ENCODE measurements at places on chromosomes 2 and 18.

DNA sequence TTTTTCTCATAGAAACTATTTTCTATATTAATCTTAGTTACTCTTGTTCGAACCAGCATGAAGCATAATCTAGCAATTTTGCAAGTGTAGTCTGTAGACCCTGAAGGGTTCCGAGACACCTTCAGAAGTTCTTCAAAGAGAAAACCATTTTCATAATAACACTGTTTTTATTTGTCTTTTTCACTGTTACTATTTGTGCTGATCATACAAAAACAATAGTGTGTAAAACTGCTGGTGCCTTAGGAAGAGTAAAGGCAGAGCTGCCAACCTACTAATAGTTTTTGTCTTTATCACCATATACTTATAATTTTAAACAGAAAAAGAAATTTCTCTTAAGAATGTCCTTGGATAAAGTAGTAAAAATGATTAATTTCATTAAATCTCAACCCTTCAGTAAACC, 218.9 kb downstream of the ZNF385B start:
- DNase-seq, result no peak

GRCh38 chr18:60122339-60122738, 222.5 kb downstream of the PMAIP1 start:
- no peak for DNase-seq

DNA sequence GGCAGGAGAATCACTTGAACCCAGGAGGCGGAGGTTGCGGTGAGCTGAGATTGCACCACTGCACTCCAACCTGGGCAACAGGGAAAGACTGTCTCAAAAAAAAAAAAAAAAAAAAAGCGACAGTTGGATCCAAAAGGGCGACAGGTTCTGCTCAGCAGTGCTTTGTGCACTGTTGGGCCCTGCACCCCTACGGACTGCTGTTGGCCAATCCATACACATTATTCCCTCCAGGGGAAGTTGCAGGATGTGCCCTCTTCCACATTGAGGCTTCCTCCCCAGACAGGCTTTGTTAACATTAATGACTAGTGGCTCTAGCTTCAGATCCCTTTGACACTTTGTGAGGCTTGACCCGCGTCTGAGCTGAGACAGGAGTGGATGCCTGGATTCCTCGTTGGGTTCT, 9.4 kb downstream of the NT5DC4 start:
- no peak for DNase-seq

DNA sequence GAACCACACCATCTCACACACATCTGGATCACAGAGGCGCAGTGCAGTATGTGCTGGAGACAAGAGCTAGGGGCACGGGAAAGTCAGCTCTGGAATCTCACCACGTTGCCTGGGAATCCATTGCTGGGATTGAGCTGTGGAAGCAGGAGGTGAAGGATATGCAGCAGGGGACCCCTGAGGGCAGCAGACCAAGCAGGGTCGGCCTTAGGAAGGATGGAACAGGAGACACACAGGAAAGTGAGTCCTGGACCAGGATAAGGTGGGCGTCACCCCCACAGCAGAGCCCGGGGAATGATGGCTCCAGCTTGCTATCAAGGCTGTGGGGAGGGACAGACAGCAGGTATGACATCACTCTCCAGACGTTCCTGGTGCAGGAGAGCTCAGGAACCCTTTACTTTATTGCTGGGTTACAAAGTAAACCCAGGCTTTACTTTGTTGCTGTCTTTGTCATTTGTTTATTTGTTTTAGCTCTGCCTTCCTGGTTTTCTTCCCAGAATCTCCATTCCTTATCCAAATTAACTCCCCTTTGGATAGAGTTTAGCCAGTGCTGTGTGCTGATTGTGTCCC, 329.8 kb upstream of the MYT1L start:
- DNase-seq, result no peak

DNA sequence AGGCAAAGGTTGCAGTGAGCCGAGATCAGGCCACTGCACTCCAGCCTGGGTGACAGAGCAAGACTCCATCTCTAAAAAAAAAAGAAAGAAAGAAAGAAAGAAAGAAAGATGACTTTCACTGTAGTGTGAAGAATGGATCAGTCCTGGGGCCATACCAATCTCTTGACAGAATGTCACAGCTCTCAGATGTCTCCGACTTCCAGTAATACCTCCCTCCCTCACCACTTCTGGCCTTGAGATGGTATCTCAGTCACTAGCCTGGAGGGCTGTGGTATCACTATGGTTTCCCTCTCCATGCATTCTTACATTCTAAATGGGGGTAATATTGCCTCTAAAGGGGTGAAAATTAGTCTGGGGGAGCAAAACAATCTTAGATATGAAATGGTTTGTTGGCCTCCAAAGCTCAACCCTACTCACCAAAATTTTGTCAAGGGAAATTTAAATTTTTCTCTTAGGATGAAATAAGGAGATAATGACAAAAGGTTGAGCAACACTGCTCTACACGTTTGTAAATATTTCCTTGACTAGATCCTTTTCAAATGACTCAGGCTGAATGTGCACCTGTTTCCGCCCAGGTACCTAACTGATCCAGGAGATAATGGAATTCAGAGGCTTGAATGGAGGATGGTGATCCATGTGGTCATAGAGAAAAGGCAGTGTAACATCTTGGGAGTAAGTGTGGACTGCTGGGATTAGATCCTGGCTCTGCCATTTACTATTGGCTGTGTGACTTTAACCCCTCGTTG, 19.9 kb upstream of the SPRED2 start:
- DNase-seq, result no peak

GRCh38 chr2:240997856-240998705, at the start of gene SNED1:
Gene SNED1 (plus strand): TSS chr2:240998618. CDS start chr2:240998838, 220 bp downstream.
- DNase-seq, result no peak

DNA sequence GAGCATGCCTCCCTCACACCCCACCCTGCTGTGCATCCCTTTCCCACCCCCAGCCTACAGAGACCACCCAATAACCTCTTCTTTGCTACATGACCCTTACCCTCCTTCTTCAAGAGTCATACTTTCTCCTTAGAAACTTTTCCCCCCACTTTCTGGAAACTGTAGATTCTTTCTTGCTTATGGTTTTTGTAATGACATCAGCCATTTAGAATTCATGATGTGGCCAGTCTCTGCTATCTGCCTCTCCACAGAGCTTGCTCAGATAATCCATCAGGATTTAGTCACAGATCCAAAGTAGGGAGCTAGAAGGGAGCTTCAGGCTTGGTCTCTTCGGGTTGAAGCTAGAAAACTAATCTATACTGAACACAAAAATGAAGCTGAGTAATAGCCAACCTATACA, 36.5 kb downstream of the GALM start:
- no peak for DNase-seq

DNA sequence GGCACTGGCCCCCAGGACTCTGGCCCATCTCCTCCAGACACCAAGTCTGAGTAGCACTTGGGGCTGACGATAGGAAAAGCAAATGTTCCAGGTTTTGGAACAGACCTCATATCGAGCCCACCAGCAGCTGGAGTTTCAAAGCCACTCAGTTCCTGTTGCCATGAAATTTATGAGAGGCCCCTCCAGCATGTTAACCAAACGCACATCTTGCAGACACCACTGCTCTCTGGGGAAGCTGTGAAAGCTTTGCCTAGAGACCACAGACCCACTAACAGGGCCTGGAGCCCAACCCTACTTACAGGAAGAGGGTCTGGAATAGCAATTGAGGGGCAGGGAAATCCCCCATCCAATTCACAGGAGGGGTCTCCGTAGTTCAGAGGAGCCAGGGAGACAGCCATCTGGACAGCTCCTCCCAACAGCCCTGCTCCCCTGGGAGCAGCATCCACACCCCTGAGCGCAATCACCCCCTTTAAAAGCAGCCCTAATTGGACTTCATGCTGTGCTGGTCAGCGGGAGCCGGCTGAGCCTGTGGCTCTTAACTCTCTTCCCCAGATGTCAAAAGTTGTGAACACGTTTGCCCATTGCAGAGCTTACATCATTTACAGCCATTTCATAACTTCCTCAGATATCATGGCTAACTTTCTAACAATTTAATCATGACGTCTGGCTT, 81.3 kb downstream of the TGFA start:
- no peak for DNase-seq

DNA sequence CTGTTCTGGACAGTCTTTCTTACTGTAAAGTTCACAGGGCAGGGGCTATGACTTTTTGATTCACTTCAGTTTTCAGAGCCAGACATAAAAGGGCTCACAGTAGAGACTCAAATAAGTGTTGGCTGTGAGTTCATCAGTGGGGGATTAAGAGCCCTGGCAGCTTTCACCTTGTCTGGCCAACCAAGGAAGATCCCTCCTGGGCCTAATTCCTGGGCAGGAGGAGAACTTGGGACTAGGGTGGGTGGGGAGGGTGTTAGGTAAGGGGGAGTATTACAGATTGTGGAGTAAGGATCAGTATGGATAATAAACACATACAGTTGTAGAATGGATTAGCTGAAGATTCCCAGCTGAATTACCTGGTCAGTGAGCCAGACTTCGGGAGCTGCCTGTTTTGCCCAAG, 904 bp upstream of the SFXN5 start:
- no peak for DNase-seq

GRCh38 chr2:106223347-106223746, 29.2 kb upstream of the UXS1 start:
- DNase-seq, result no peak

DNA sequence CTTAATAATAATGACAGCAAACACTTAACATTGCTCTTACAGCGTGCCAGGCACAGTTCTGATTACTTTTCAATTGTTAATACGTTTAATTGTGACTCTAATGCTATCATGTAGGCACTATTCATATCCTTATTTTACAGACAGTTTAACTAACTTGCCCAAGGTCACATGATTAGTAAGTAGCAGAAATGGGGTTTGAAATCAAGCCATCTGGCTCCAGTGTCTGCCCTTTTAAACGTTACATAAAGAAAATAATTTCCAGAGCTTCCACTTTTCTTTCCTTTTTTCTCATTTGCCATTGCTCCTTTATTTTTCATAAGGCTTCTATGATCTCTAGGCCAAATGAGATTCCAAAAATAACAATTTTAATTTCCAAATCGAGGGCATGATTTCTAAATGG, 50.6 kb upstream of the IKZF2 start:
- no peak for DNase-seq

- DNase-seq, result no peak
Observed at GRCh38 chr2:39679805-39680204, 14.1 kb downstream of the TMEM178A start.

DNA sequence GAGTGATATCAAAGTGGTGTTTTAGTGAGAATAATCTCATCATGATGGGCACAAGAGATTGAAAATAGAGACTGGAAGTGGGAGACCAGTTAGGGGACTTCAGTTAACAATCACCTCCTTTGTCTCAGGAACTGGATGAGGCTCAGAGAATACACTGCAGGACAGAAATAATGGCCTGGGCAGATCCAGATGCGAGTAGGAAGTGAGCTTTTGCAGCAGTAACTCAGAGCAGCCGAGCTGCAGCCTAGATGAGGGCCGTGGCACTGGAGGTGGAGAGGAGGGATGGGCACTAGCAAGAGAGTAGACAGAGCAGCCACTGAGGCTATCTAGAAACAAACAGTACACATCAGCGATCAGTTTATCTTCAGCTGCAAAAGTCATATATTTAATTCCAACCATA, 48.6 kb downstream of the CYB5A start:
- DNase-seq, result no peak

- DNase-seq, result no peak
Observed at GRCh38 chr2:45724335-45724734, 72.9 kb downstream of the PRKCE start.

- no peak for DNase-seq
Observed at GRCh38 chr2:211364911-211365310, 808.5 kb downstream of the CPS1 start.

DNA sequence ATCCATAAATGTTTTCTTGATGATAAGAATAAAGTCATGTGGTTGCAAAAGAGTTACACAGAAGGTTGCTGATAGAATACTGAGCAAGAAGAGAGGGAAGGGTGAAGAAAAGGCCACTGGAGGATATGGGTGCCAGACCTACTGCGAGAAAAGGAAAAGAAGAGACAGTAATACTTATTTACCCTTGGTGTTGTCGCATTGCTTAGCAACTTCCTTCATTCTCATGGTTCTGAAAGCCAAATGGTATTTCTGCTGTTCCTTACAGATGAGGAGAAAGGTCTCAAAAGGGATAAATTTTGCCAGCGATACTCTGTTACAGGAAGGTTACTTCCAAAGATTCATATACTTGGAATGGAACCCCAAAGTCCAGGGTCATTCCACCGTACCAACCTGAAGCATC, 62.5 kb downstream of the LHCGR start:
- DNase-seq, result no peak

- no peak for DNase-seq
Observed at GRCh38 chr2:61753512-61753911, 100.3 kb downstream of the FAM161A start.

GRCh38 chr2:222819722-222820333, 41.0 kb upstream of the ACSL3 start:
- DNase-seq, result no peak

DNA sequence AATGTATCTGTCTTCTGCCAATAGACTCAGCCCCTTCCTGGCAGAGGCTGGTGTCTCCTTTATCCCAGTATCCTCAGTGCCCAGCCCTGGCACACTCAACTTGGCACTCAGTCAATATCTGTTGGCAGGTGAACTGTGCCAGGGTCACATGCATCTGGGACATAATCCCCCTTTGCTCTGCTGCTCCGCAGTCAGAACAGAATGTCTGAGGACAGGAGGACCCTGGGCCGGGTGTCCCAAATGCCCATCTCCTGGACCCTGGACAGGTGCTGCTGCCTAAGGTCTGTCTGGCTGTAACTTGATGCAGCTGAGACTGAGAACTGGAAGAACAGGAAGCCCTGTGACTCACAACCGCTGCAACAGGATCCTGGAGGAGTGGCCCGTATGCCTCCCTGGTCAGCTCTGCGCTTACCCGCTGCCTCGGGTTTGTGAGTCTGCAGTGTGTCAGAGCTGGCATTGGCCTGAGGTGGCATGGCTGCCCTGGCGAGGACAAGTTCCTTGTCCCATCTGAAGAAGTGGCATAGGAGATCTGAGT, 11.4 kb downstream of the HK2 start:
- no peak for DNase-seq

DNA sequence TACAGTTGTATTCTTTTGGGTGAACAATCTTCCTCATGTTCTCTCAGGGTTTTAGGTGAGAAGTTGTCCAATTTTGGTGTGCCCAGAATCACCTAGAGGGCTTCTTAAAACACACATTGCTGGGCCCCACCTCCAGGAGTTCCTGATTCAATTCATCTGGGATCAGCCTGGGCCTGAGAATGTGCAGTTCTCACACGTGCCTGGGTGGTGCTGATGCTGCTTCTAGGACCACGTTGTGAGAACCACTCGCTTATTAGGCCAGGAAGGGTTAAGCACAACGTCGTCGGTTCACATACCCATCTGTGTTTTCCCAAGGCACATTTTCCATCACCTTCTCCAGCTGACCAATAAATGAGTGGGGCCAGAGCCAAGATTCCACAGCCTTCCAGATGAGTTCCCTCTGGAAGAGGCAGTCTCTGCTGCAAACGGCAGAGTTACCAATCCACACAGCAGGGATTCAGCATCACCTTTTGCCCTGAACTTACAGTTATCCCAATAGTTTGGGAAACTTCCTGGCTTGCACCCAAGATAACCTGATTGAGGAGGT, 277.7 kb upstream of the HNRNPA3 start:
- DNase-seq, result no peak
